Breast epithelium (tissue), 4 donors: ENCODE measurements at places on chromosomes 3 and 15.

DNA sequence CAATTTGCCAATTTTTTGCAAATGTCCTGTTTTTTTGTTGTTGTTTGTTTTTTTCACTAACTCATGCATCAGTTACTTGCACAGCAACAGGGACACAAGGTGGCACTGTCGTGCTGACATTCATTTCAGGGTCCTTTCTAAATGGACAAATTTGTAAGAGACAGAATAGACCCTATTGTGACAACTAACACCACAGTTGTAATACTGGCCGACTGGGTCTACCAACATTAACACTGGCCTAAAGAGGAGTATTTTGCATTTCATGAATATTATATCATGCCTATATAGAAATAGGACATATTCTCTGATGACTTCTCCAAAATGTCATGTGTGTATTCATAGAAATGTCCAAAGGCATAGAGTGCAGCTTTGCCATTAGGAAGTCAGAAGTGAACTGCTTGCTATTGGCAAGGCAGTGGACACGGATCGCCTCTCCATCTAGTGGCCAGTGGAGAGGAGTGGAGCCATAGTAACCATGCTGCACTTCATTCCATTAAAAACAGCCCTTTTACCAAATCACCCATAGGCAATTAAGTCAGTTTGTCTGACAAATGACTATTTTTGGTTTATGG, 54.8 kb downstream of the ZBTB20 start:
- peak overlapping the region; percentile 12 for H3K4me3 ChIP-seq
- H3K27ac ChIP-seq: peak overlapping the region; percentile 27
- DNase-seq: peak; percentile 57
- no peaks in the 10 kb centered on the region for H3K36me3 ChIP-seq
- no peaks in the 10 kb centered on the region for H3K4me1 ChIP-seq
- no peaks in the 10 kb centered on the region for H3K27me3 ChIP-seq

DNA sequence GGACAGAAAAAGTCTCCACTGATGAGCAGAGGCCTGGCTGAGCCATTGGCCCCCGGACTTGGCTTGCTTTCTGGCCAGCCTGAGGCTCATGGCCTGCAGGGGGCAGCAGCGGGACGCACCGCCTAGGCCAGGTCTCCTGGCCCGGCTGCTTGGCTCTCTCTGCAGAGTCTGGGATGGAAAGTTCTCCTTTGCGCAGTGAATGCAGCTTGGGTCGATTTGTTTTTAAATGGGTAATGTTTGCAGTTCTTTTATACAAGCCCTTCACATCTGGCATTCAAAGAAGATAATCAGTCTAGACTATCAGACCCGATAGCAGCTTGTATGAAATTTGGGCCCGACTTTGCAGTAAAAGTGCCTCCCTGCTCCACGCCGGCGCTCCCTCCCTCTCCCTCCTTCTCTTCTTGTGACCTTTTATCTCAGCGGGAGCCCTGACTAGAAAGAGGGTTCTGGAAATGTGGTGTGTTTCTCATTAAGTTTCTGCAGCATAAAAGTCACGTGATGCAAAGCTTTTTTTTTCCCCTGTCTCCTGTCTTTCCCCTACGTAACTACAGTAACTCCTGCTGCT, 59.9 kb downstream of the ZNF621 start:
- H3K36me3 ChIP-seq: no peaks in the 10 kb centered on the region
- no peaks in the 10 kb centered on the region for H3K27me3 ChIP-seq
- DNase-seq: peak; percentile 90
- H3K4me3 ChIP-seq: no peak overlapping the region
- H3K4me1 ChIP-seq: no peaks in the 10 kb centered on the region

DNA sequence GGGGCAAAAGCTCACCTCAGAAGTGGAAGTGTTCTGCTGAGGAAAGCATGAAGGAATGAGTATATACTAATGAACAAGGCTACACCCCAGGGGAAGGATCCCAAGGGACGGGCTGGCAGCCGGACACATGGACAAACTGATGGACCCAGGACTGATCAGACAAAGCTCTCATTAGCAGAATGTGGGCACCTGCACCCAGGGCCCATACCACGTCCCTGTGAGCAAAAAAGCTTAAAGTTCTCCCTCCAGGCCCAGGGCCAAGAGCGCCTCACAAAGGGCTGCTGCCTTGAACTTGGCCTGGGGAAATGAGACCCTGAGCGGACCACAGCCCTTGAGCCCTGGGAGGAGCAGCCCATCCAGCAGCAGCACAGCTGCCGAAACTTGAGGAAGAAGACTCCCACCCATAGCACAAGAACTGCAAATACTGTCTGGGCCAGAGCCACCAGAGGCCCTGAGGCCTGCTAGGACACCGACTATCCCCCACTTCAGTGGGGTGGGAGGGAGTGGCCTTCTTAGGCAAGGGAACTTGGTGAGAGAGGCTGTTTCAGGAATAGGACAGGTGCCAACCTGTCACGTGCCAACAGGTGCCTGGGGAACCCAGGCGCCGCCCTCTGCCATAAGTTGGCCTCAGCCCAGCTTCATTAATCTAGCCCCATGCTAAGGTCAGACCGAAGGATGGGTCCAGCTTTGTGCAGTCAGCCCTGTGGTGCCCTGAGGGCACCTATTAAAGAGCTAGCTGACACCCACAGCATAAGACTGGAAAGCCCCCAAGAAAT, 2.3 kb upstream of the GMPPB start:
- peaks cover 10% of the 10 kb centered on the region for H3K4me1 ChIP-seq
- no peak overlapping the region for H3K4me3 ChIP-seq
- DNase-seq: no peak
- no peak overlapping the region for H3K27ac ChIP-seq
- no peaks in the 10 kb centered on the region for H3K36me3 ChIP-seq

DNA sequence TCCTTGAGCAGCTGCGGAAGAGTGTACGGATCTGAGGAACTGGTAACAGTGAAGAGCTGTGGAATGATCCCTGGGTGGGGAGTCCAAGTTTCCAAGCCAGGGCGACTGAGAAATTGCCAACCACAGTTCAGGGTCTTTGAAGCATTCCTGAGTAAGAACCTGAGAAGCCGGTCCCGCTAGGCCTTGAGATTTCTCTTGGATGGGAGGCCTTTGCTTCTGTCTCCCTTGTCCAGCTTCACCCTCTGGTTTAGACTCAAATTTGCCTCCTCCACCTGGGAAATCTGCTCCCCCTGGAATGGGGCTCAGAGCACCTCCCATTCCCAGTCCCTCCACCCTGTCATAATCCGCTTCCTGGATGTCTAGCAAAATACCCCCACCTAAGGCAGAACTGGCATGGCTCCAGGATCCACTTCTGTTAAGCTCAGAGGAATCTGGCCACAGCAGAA, 127.7 kb upstream of the DLG1 start:
- no peak overlapping the region for H3K4me3 ChIP-seq
- H3K27ac ChIP-seq: no peak overlapping the region
- H3K4me1 ChIP-seq: no peaks in the 10 kb centered on the region
- no peaks in the 10 kb centered on the region for H3K27me3 ChIP-seq
- DNase-seq: no peak

- no peaks in the 10 kb centered on the region for H3K36me3 ChIP-seq
- DNase-seq: no peak
- H3K27me3 ChIP-seq: no peaks in the 10 kb centered on the region
- H3K4me3 ChIP-seq: no peak overlapping the region
Measured at GRCh38 chr3:14507305-14507741, 32.8 kb downstream of the GRIP2 start.

GRCh38 chr15:63797116-63797515, 36.6 kb downstream of the HERC1 start:
- no peaks in the 10 kb centered on the region for H3K27me3 ChIP-seq
- no peaks in the 10 kb centered on the region for H3K4me1 ChIP-seq
- no peak overlapping the region for H3K4me3 ChIP-seq
- no peaks in the 10 kb centered on the region for H3K36me3 ChIP-seq

DNA sequence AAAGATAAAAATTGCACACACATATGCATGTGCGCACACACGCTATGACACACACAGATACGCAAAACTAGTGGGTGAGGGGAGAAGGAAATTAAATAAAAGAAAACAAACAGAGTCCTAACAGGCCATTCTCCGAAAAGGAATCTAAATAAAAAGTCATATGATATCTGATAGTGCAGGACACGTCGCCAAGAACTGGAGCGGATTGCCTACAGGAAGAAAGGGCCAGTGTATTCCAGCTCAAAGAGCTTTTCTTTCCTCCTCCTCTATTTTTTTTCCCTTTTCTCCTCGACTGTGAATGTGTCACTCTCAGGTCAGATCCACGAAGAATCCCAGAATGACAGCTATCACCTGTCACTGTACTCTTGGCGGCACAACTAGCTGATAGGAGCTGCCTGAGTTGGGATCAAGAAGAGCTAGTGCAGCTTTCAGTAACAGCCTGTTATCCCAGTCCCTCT, 157.8 kb downstream of the TIGIT start:
- peak overlapping the region; percentile 90 for H3K27ac ChIP-seq
- H3K4me1 ChIP-seq: no peaks in the 10 kb centered on the region
- no peaks in the 10 kb centered on the region for H3K27me3 ChIP-seq
- H3K36me3 ChIP-seq: no peaks in the 10 kb centered on the region

DNA sequence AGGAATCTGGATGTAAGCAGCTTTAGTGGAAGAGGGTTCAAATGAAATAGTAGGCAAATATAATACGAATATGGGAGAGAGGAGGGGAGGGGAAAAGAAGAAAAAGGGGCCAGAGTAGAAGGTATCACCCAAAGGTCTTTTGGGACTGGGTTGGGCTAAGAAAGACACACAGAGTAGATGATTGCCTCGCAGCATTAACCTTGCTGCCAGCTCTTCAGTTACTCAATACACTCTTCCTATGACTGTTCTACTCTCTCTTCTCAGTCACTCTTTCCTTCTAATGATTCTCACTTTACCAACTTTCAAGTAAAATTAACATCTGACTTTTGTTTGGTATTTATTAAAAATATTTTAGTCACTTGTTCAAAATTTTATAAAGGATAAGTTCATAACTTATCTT, 52.8 kb downstream of the CLASP2 start:
- no peaks in the 10 kb centered on the region for H3K27me3 ChIP-seq
- no peak for DNase-seq
- H3K27ac ChIP-seq: no peak overlapping the region
- no peaks in the 10 kb centered on the region for H3K36me3 ChIP-seq
- H3K4me1 ChIP-seq: no peaks in the 10 kb centered on the region
- no peak overlapping the region for H3K4me3 ChIP-seq

DNA sequence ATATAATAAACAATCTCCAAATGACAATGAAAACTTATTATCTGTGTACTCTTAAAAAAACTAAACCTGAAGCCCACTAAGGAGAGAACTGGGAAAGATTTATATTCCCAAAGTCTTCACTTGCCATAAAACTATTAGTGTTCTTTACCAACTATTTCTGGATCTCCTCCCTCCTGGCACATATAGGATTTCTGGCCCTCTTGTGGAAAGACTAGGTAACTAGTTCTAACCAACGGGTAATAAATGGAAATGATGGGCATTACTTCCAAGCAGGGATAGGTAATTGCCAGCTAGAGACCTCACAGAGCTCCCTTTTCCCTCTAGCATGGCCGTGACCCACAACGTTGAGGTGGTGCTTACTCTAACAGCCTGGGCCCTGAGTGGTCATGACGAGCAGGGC, 110.1 kb downstream of the DNAH12 start:
- H3K36me3 ChIP-seq: no peaks in the 10 kb centered on the region
- H3K4me1 ChIP-seq: no peaks in the 10 kb centered on the region
- DNase-seq: no peak
- no peaks in the 10 kb centered on the region for H3K27me3 ChIP-seq
- H3K4me3 ChIP-seq: no peak overlapping the region

DNA sequence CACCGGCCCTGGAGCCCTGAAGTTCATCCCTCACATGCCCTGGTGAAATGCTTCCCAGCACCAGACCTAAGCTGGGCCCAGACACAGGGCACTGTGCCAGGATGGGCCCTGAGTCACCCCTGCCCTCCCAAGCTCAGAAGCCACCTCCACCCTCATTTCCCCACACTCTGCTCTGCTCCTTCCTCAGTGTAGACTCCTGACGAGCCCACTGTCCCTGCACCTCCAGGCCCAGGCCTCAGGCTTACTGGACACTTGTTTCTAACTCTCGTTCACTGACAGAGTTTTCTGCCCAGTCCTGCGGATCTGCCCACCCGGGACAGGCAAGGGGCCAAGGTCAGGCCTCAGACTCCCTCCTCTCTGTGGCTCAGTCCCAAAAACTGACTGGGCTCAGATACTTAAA, 112.6 kb upstream of the RNF7 start:
- no peak for DNase-seq
- H3K4me1 ChIP-seq: no peaks in the 10 kb centered on the region
- no peaks in the 10 kb centered on the region for H3K27me3 ChIP-seq
- no peak overlapping the region for H3K4me3 ChIP-seq
- no peak overlapping the region for H3K27ac ChIP-seq

DNA sequence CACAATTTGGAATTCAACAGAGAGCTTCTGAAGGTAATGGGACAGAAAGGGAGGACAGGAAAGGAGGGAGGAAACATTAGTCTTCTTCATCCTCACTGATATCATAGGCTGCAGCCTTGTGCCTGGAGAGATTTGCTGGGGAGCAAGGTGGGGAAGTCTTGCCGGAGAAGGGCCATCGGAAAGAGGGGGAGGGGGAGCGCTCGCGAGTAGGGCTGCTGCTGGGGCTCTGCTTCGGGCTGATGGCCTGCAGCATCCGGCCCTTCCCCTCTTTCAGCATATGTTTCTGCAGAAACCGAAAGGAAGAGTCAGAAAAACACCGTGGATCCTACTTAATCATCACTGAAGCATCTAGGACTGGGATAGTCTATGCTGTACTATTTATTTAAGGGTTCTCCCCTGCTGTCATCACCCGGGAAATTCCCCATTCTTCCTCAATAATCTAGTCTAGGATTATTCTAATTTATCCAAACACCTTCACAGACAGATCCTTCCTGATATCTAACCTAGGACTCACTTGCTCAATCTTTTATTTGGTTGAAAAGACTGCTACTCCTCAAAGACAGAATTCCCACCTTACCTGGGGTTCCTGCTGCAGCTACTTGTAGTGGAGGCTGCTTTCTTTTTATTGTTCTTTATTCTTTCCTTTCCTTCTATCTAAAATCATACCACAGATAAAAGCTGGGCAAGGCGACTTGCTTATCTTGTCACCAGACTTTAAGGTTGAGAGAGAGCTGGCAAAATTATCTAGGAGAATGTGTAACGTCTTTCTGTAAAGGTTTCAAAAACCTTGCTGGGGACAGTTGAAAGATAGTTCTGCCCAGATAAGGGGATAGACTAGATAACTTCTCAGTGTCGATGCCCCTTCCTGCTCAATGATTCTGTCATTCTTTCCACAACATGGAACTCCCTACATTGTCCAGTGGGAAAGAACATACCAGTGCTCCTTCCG, 22.6 kb downstream of the SLC51A start:
- no peak overlapping the region for H3K27ac ChIP-seq
- H3K27me3 ChIP-seq: no peaks in the 10 kb centered on the region
- no peak for DNase-seq
- H3K4me3 ChIP-seq: no peak overlapping the region

- no peak overlapping the region for H3K27ac ChIP-seq
- no peaks in the 10 kb centered on the region for H3K36me3 ChIP-seq
- H3K4me1 ChIP-seq: no peaks in the 10 kb centered on the region
- H3K4me3 ChIP-seq: no peak overlapping the region
Measured at GRCh38 chr3:35921718-35922117, 282.4 kb downstream of the ARPP21 start.

DNA sequence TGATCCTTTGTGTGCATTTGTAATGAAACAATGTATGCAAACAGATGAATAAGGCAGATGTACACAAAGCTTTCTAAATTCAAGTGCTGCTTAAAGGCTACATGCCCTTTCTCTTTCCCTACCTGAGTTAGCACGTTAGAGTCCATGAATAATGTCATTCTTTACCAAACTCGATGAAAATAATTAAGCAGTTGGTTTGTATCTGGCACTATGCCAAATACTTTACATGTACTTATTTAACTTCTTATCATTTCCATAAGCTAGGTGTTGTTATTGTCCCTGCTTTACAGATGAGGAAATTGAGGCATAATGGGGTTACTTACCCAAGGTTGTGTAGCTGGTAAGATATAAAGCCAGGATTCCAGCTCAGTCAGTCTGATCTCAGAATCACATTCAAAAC, 2.4 kb downstream of the GPR171 start:
- H3K27ac ChIP-seq: no peak overlapping the region
- H3K36me3 ChIP-seq: no peaks in the 10 kb centered on the region
- no peaks in the 10 kb centered on the region for H3K4me1 ChIP-seq
- DNase-seq: no peak
- no peak overlapping the region for H3K4me3 ChIP-seq
